Lung microvascular endothelial cell (primary cell): ENCODE measurements at places on chromosomes 3 and 15.

DNA sequence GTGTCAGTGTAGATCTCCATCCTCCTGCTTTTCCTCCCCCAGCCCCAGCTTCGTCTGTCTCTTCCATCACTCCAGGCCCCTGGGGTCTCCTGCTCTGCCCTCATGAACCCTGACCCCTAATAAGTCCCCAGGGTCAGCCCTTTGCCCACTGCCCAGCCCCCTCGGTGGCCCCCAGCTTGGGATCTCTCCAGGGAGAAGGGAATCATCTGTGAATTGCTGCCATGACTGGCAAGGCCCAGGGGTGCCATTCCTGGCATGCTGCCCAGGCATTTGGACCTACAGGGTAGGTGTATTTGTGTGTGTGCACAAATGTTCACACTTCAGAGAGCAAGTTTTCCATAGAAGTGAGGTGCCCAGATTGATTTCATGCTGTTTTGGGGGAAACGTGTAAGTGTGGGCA is 5.9 kb upstream of the TBC1D21 start:
- no peak for DNase-seq

DNA sequence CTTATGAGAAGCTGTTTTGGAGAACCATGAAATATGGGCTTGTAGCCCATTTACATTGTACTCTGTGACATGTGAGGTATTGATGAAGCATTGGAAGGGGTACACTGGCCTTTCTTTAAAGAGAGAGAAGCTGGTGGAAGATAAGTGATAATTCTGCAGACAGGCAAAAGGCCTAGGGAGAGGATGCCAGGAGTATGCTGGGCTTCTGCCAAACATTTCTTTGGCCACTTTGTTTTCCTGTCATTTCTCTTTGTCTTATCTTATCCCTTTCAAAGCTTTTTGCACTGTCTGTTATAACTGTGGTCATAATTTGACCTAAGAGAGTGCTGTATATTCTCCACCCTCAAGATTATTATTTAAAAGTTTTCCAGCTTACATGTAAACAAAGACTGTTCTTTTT is 109.6 kb upstream of the SEMA6D start:
- no peak for DNase-seq

DNA sequence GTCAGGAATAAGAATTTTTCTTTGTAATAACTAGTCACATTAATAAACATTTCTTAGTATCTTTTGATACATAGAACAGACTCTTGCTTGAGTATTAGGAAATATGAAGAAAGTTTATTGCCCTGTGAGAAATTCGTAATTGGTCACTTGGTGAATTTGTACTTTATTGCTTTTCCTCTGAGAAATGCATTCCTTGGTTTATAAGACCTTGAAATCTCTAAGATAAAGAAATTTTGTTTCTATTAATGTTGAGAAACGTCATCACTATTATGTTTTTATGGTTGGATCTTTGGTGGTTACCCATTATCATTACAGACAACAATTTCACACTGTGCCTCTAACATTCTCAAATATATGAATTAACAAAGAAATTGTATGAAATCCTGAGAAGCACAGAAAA is 652.0 kb upstream of the NECTIN3 start:
- DNase-seq: no peak

DNA sequence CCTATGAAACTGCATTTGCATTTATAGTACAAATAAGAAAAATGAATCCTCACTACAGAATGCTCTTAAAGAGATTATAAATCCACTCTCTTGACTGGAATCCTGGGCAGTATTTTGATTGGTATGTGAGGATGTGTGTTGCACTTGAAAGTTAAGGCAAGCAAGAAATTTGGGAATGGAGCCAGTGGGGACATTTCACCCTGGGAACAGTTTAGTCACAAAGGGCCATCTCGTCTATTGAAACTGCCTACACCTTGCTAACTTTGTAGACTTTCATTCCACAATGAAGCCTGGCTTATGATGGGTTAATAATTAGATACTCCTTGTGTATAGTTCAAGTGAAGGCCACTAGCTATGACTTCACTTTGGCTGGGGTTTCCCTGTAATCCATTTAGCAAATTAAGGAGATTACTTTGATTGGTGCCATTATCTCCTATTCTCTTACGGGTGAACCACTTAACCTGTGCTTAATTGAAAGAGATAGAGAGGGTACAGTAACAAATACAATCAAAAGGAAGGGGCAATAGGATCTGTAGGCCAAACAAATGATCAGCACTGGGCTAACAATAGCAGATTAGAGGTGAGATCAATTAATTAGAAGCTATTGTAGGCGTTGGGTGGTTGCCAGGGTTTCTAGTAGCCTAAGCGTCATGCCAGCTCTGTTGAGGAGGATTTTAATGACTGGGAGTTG is 146.9 kb upstream of the RARB start:
- no peak for DNase-seq

- no peak for DNase-seq
These were observed 47.9 kb upstream of the ZSCAN2 start for GRCh38 chr15:84552896-84553295.

- DNase-seq: no peak
These were observed 1109.2 kb upstream of the ALCAM start for GRCh38 chr3:104257486-104257885.

GRCh38 chr3:167078070-167078622 is 302.0 kb downstream of the ZBBX start:
- no peak for DNase-seq

- DNase-seq: no peak
These were observed 3.5 kb downstream of the MYD88 start for GRCh38 chr3:38141952-38142273.

- peak; percentile 83 for DNase-seq
These were observed 10.3 kb downstream of the TM2D3 start for GRCh38 chr15:101641894-101642293.
